Caco-2 (cell line): ENCODE measurements at places on chromosomes 3 and 15.

DNA sequence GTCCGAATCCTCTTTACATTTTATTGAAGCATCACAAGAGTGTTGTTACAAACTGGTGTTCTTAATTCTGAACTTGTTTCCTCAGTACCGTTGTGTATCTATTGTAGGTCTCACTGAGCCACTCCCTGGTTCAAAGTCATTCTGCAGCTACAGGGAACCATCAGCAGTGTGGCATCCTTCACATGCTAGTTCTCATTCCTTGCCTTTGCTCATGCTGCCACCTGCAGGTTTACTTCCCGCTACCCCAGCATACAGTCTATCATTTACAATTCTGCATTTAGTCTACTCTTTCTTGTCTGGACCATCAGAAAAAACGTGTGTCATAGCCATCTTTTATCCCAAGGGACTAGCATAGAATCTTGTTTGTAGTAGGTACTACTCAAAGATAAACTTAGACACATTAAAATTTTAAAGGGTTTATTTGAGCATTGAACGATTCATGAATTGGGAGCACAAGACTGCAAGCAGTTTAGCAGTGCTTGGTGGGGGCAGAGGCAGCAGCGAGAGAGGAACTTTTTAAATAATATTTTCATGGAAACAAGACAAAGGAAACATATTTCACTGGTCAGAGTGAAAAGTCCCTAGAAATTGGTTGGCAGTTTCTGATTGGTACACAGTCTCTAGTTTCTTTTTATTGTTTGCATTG is 402.1 kb downstream of the CADM2 start:
- DNase-seq: peak; percentile 60

GRCh38 chr15:45689616-45690015 is 54.8 kb downstream of the SQOR start:
- no peak for DNase-seq

DNA sequence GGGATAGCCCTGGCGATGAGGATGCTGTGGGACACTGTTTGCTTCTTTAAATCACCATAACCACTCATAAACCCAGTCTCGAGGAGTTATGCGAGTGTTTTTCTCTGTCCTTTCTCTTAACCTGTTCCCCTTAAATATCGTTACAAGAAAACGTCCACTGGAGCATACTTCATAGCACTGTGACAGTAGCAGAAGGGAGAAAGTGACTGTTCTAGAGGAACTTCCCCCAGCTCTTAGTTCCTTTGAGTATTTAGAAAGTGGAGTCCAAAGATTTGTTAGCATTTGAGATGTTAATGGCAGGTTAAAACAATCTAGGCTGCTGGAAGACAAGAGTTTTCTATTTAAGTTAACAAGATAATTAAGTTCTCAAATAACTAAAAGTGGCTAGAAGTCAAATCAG is 142.0 kb downstream of the GADL1 start:
- no peak for DNase-seq

GRCh38 chr3:74200952-74201351 is 413.5 kb downstream of the CNTN3 start:
- DNase-seq: no peak
